EH (cell line): ENCODE measurements at places on chromosomes 13 and 19.

DNA sequence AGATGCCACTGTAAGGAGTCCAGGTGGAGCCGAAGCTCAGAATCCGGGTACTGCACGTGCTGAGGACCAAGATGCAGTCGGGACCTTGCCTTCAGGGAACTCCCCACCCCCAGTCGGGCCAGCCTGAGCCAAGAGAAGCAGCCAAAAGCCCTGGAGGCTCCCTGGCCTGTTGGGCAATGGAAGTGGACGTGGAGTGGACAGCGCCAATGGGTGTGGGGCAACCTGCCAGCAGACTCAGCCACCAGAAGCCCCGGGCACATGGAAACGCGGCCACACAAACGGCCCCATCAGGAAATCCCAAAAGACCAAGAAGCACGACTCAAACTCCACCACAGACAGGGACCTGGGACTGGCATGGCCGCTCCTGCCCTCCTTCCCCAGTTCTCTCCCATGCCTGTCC, 30.0 kb upstream of the KCTD15 start:
- DNase-seq: no peak

GRCh38 chr13:59415498-59415897, 748.2 kb downstream of the DIAPH3 start:
- no peak for DNase-seq

DNA sequence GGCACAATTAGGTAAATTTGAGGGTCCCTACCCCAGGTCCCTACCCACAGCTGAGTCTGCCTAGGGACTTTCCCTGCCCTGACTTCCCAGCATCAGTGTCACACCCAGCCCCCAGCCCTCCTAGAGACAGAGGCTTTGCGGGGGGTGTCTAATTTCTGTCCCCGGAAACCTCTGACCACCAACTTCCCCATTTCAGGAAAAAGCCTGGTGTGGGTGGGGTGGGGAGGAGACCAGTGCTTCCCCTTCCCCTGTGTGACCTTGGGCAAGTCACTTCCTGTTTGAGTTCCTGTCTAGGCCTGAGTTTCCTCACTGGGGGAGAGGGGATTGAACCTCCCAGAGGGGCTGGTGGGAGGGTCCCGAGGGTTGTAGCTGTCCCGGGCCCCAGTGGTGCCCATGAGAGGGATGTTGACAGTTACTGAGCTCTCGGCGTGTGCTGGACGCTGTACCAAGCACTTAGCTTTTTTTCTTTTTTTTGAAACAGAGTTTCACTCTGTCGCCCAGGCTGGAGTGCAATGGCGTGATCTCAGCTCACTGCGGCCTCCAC, 7.9 kb downstream of the VASP start:
- DNase-seq: no peak

DNA sequence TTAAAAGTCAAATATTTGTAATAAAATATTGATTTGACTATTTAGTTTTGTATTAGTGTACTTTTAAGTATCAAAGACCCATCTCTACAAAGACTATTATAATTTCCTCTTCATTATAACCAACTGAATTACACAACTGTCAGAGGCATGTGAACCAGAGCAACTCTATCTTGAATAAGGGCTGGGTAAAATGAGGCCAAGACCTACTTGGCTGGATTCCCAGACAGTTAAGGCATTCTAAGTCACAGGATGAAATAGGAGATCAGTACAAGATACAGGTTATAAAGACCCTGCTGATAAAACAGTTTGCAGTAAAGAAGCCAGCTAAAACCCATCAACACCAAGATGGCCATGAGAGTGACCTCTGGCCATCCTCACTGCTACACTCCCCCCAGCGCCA, 36.2 kb upstream of the ATP12A start:
- DNase-seq: peak; percentile 17

DNA sequence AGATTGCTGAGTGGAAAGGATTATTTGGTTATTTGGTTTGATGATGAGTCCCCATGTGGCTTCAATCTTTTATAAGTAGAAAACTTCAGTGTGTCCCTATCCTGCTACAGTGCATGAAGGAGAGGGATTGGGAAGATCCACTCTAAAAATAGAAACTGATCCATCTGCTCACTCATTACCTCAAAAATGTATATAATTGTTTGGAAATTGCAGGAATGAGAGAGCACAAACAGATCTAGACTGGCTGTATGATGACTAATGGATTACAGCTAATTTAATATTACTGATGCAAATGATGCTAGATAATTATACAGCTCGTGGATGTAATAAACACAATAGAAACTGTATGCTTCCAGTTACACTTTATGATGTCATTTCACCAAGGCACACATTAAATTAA, 625.3 kb upstream of the PRR20A start:
- DNase-seq: no peak

GRCh38 chr13:32659736-32660135, 73.5 kb downstream of the PDS5B start:
- DNase-seq: peak; percentile 55

DNA sequence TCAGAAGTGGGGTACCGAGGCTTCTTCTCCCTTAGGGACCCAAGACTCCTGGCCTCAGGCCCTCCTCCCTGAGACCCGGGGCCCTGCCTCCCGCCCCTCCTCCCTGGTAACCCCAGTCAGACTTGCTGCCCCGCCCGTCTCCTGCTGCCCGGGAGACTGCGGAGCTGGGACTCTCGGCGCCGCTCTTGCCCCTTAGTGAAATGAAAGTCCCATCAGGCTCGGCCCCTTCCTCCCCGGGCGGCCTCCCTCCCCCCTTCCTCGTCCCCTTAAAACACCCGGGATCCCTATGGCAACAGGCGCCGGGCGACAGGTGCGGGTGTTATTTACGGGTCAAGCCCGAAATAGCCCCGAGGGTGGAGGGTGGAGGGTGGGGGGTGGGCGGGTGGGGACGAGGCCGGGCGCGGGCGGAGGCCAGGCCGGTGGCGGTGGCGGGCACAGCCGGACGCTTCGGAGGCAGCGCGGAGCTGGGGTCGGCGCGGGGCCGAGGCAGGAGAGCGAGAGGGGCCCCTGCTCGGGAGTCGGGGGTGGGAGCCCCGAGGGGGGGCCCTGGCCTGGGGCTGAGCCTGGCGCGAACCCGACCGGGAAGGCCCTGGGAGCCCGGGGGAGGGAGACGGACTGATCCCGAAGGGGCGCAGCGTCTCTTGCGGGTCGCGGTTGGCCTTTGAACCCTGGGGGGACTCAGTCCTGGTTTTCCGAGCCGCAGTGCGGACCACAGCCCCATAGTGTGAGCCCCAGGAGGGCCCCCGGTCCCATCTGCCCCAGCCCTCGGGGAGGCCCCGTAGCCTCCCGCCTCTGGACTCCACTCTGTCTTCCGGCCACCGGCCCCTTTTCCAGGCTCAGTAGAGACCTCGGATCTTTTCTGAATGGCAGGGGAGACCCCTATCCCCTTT, at the start of gene CACNG6:
CACNG6 (plus strand) TSS at position 414 of the 890 bp plus-strand sequence. CDS start 1,241 bp downstream, outside the sequence.
- peak; percentile 23 for DNase-seq

GRCh38 chr19:14333101-14333871, 48.0 kb upstream of the ADGRE5 start:
- peak; percentile 56 for DNase-seq

DNA sequence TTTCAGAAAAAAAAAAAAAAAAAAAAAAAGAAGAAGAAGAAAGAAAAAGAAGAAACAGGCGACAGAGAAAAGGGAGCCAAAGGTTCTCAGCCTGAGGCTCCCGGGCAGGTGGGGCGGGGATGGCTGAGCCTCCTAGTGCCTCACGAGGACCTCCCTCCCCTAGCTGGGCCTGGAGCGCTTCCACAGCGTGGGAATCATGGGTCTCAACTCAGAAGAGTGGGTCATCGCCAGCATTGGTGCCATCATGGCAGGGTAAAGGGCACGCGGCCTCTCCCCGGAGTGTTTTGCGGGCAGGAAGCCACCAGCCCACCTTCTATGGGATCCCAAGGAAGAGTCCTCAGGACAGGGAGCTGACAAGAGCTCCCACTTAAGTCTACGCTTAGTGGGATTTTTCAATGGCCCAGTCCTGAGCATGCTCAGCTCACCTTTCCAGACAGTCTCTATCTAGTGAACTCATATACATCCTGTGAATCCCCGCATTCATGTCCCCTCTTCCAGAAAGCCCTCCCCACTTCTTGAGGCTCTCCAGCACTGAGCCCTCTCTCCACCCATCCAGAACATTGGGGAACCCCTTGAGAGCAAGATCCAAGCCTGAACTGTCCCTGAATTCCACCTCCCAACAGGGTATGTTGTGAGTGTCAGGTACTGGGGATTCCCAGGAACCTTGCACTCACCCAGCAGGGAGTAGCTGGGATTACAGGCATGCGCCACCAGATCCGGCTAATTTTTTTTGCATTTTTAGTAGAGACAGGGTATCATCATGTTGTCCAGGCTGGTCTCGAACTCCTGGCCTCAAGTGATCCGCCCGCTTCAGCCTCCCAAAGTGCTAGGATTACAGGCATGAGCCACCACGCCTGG, 69.6 kb downstream of the ACSBG2 start:
- DNase-seq: no peak

DNA sequence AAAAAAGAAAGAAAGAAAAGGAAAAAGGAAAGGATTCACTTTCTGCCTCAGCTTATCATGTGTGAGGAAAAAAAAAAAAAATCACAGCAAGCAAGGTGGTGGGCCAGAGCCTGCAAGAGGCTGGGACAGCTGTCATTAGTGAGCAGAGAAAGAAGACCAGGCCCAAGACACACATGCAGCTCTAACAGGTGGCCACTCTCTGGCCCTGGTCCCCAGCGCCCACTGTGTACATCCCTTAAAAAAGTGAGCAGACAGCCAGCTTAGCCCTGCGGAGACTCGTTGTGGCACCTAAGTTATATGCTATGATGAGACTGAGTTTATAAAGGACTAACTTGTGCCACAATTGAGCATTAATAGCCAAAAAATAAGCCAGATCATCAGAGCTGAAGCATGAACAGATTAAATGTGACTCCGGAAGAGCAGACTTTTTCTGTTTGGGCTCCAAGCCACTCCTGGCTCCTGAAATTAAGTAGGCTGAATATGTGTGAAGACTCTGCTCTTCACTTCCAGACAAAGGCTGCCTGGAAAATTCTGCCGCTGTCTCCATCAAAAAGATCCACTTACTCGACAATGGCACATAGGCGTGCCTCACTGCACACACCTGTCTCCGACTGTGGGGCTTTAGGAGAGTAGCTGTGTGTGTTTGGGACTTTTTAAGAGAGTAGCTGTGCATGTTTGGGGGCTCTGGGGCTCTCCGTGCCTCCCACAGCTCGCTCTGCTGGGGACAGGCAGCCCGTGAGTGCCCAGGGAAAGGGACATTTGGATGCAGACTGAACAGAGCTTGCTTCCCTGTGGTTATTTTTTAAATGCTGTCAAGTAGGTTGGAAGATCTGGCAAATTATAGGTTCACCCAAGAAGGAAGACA, 55.0 kb downstream of the LATS2 start:
- DNase-seq: no peak

- no peak for DNase-seq
Observed at GRCh38 chr13:52383366-52383765, 22.6 kb downstream of the THSD1 start.

DNA sequence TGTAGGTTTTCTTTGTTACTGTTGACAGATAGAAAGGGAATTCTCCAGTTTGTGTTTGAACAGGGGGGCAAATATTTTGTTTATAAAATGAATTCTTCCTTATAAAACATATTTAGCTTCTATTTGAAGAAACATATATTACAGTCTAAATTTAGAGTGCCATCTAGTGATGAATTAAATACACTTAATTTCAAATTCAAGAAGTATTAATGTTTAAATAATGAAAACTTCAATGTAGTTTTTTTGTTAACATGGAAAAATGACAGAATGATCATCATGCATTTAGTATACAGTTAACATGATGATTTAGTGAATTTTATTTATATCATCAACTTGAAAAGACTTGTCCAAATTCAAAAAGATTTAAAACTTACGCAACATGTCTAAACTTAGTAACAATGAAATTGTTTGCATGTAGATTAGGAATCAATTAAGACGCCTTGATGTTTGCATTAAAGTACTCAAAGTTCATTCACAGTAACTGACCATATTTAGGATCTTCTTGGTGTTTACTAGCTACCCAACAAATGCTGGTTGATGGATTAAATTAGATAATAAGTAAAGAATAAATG, 765.9 kb upstream of the SLITRK1 start:
- peak; percentile 4 for DNase-seq

DNA sequence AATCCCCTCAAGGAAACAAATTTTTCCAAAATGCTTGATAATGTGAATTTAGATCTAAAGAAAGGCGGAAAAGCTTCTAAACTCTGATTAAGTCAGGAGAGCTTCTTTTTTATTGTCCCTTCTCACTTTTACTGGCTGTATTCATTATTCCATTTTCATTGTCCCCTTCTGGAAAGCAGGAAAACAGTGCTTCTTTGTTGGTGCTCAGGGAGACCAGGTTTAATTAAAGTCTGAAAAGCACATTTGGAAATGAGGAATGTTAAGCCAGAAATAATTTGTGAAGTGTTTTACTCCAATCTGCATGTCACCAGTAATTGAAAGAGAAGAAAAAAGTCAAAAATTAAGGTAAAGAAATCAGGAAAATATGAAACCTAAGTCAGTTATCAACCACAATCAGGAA, 43.5 kb upstream of the TSC22D1 start:
- no peak for DNase-seq

GRCh38 chr13:40398065-40398464, 268.4 kb downstream of the FOXO1 start:
- DNase-seq: no peak

- DNase-seq: no peak
Observed at GRCh38 chr19:13066933-13067807, 35.5 kb downstream of the LYL1 start.

DNA sequence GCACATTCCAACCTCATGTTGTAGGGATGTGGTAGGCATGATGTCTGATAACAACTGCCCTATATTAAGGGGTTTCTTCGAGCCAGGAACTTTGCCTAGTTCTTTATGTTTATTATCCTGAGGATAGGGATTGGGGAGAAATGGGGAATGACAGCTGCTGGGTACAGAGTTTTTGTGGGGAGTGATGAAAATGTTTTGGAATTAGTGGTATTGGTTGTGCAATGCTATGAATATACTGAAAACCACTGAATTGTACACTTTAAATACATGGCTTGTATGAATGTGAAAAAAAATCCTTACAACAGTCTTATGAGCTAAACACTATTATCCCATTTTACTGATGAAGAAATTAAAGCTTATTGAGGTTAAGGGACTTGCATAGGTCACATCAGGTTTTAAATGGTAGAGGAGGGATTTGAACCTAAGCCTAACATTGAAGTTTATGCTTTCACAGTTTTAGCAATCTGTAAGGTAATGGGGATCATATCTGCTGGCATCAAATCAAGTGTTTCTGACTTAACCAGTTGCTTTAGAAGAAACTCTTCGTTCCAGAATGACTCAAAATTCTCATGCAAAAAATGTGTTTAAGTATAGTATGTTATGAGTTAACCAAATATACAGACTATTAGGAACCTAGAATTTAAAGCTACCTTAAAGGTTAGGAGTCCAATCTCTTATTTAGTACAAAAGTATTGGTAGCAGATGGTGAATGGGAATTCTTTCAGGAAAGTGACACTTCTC, 61.4 kb downstream of the ERCC5 start:
- DNase-seq: peak; percentile 2
